ENCODE measurements at places on chromosomes 6 and 20. TPM values are rescaled to one million over a fixed set of nuclear protein-coding genes. Genes with fewer than 3 reads are reported as not detected.

Gene DEFB132
- polyA plus RNA-seq: not detected

Gene SMPDL3A
- polyA plus RNA-seq: 48.7 TPM

Gene RBM24
- polyA plus RNA-seq: 3.6 TPM

- H3K4me3 ChIP-seq: no peak overlapping the region
- H3K4me1 ChIP-seq: no peaks in the 10 kb centered on the region
- H3K36me3 ChIP-seq: no peaks in the 10 kb centered on the region
- no peaks in the 10 kb centered on the region for H3K27me3 ChIP-seq
- no peak for DNase-seq
These were observed 29.1 kb downstream of the ARHGAP40 start for GRCh38 chr20:38630727-38631126.

DNA sequence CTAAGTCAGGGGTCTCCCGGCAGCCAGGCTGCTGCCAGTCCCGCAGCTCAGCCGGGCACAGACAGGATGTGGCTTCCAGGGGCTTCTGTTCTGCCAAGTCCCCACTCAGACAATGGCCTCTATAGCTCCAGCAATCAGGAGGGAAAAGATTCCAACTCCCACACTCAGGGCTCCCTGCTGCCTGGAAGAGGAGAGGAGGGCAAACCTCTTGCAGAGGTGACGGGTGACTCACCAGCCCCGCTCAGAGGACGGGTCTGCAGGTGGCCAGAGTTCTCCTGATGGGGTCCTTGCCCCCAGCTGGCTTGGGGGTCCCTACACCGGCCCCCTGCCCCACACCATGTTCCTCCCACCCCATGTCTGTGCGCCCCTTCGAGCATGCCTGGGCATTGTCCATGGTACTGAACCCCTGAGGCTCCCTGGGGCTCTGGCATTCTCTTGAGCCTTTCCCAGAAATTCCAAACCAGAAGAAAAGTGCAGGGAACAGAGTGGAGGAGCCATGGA lies 32.6 kb downstream of the NTSR1 start:
- H3K36me3 ChIP-seq: no peaks in the 10 kb centered on the region
- H3K4me3 ChIP-seq: no peak overlapping the region
- peaks cover 24% of the 10 kb centered on the region for H3K27me3 ChIP-seq
- no peak for DNase-seq

All from large intestine (tissue), 12 donors.